Activated effector memory CD4-positive, alpha-beta T cell treated with anti-CD3 and anti-CD28 coated beads, Interleukin-2, amount 50 U/mL, for 16 hours (primary cell): ENCODE measurements at places on chromosomes 4 and X.

GRCh38 chrX:106481341-106481740, 130.4 kb upstream of the RADX start:
- DNase-seq = no peak

DNA sequence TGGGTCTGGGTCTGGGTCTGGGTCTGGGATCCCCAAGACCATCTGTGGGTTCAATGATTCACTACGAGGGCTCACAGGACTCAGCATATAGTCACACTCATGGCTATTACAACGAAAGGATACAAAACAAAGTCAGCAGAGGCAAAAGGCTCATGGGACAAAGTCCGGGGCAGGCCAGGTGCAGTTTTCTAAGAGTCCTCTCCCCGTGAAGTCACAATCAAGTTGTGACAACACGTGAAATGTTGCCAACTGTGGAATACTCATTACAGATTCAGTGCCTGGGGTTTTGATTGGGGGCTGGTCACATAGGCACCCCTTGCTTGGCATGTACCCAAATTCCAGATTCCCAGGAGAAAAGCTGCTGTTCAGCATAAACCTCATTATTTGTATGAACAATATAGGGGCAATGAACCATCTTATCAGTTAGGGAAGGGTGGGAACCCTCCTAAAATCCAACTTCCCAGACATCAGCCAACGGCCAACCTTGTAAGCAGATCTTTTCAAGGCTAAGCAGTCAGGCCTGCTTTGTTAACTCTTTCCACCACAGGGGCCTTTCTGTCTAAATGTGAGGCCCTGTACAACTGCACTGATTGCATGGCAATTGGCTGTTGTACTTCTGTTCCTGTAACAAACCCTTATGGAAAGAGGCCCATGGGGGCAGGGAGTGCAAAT, 58.2 kb upstream of the DIPK2B start:
- DNase-seq = no peak

GRCh38 chrX:136030303-136031191, 45.3 kb downstream of the SLC9A6 start:
- no peak for DNase-seq

- no peak for DNase-seq
Measured at GRCh38 chrX:16958356-16958755, 11.9 kb downstream of the REPS2 start.

DNA sequence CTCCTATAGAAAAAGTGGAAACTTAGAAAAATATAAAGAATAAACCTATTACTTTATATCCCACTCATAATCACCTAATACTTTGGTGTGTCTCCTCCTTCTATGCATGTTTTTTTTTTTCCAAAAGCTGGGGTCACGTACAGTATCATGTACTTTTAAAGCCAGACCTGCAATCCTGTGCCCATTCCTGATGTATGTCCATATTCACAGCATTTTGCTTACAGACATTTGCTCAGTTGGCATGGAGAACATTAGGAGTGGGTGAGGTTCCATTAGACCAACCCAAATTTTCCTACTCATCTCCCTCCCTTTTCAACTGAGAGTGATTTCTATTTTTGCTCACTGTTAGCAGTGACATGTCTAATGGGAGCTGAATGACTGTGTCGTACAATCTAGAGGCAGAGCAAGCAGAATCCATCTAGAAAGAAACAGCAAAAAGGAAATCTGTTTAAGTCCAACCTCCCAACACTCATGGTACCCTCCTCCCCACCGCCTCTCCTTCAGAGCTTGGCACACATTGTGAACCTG, 195.6 kb upstream of the KLF3 start:
- DNase-seq = no peak

DNA sequence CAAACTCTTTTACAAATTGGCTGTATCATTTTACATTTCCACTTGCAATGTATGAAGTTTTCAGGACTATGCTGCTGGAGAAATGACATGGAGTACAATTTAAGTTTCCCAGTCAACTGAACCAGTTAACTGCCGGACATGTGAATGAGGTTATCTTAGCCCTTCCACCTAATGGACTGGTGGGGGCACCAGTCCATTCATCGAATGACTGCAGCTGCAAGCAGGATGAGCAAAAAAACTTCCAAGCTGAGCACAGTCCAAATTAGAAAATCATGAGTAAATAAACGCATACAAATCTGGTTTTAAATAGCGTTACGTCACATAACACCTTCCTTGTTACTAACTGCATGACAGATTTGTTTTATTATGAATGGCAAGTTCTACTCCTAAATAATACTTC, 1131.5 kb downstream of the PCDH18 start:
- DNase-seq = no peak

DNA sequence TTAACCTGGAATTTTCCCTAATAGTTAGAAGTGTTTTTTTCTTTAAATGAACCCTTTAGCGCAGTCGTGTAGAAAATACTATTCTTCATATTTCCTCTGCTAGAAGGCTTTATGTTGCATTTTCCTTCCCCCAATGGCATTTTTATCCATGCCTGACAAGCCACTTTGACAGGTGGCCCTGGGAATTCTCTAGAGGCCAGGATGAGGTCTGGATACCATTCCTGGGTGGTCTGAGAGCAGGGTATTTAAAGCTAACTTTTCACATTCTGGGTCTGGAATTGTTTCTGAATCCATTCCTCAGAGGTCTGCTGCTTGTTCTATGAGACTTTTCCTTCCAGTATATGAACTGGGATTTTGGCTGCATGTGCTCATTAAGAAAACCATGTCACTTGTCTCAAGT, 31.2 kb upstream of the PDGFRA start:
- no peak for DNase-seq

DNA sequence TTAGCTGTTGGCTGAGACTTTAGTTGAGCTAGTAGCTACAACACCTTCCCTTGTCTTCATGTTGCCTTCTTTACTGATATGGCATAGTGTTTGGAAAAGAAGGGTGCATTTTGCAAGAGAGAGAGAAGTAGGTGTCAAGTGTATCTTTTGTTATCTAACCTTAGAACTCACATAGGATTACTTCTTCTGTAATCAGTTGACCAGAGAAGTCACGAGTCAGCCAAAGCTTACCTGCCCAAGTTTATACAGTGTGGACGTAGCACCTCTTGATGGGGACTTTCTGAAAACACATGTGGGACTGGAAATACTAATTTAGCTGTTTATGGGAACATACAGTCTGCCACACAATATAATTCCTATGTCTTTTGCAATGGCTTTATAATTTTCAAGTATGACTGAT, 56.0 kb downstream of the UGT8 start:
- DNase-seq = no peak

GRCh38 chr4:156946516-156947424, 24.8 kb downstream of the PDGFC start:
- DNase-seq = no peak

- no peak for DNase-seq
Measured at GRCh38 chr4:72843466-72843865, 226.1 kb downstream of the COX18 start.

DNA sequence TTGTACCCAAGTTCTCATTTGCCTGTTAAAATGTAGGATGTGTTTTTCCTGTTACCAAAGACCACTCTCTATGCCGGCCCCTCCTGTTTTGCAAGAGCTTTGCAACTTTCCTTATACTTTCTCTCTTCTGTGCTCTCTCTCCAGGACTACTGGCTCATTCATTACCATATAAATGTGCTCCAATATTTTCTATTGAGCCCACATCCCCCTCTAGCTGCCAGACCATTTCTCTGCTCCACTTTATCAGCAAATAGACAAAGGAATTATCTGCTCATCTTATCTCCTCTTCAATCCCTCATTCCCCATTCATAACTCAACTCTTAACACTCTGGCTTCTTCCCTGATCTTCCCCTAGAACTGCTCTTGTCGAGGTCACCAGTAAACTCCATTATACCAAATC, 33.6 kb downstream of the RPGR start:
- DNase-seq = no peak

DNA sequence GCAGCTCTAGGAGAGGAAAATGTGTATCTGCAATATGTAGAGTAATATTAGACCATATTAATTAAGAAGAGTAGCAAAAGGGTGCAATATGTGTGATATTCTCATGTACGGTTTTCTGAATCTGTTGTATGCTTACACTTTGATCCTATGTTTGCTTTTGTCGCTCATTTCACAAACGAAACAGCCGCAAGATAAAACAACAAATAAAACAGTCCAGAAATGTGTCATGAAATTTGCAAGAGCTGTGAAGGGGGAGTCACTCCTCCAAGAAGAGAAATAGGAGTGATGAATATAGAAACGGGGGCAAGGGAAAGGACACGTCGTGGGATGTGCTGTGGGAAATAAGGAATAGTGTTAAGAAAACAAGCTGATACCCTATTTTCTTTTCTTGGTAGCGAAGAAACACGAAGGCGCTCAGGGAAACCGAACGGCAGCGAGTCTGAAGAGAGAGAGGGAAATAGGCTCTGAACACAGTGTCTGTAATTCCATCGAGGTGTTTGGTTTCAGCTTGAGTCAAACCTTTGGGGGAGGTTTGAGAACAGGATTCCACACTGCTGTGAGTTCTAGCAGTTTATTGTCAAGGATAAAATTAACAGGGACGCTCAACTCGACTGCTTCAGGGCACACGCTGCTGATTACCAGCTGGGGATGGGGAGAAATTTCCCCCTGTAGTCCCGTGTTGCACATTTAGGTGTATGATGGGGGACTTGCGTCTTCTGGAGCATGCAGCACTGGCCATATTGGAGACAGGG, 595.6 kb upstream of the TENM3 start:
- DNase-seq = no peak

DNA sequence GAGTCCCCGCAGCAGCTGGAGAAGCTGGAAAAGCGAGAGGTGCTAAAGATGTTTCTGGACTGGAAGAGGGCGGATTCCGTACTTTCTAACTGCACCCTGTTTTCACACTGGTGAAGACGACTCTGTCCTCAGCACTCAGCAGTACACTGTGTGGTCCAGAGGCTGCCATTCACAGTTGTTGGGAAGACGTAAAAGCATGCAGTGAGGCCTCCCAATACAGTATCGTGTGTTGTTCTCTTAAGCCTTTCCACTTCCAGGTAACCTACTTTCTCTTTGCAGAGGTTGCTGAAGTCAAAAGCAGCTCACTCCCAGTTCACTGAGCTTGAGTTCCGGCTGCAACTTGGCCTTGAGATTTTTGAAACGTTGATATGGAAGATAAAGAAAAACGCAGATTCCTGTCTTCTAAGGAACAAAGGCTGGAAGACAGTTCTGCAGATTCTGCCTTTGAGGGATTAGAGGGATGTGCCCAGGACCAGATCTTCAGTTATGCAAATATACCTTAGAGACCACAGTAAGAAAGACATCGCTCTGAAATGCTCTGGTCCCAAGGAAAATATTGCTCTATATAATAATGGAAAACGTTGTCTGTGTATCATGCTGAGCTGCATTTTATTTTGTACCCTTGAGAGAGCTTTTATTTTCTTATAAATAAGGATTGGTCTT, 540.9 kb downstream of the TRIML1 start:
- DNase-seq = no peak

GRCh38 chr4:56311299-56311975, 75.9 kb downstream of the AASDH start:
- no peak for DNase-seq

DNA sequence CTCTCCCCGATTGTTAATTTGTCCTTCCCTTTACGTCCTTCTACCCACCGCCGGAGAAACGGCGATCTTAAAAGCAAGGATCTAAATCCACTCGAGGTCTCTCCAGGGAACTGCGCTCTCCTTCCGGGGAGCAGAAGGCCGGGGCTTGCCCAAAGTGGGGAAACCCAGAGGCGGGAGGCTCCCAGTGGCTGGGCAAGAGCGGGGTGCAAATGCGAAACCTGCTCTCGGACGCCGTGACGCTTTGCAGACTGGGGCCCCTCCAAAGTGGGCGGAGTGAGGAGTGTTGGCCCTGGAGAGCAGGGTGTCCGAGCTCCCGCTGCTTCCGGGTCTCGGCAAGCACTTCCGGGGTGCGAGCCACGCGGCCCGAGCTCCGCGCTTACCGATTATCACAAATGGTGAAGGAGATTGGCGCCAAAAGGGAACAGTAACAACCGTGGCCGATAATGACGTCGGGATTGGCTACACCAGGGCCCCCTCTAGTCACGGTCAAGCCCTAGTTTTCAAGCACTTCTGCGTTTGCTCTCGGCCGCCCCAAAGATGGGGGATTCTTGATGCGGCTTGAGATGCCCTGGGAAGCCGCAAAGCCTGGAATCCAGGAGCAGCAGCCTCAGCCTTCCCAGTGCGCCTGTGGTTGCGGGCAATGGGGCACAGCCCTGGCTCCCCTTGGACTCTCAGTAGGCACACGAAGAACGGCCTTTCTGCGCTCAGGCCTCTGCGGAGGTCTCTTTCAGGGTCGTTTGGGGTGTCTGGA, 29.0 kb downstream of the HAND2 start:
- DNase-seq = no peak

- no peak for DNase-seq
Measured at GRCh38 chr4:19319607-19320006, 932.1 kb upstream of the SLIT2 start.

GRCh38 chr4:84954982-84955567, 11.4 kb downstream of the WDFY3 start:
- DNase-seq = no peak

- no peak for DNase-seq
Measured at GRCh38 chr4:176191974-176192373, 3.4 kb downstream of the SPATA4 start.

DNA sequence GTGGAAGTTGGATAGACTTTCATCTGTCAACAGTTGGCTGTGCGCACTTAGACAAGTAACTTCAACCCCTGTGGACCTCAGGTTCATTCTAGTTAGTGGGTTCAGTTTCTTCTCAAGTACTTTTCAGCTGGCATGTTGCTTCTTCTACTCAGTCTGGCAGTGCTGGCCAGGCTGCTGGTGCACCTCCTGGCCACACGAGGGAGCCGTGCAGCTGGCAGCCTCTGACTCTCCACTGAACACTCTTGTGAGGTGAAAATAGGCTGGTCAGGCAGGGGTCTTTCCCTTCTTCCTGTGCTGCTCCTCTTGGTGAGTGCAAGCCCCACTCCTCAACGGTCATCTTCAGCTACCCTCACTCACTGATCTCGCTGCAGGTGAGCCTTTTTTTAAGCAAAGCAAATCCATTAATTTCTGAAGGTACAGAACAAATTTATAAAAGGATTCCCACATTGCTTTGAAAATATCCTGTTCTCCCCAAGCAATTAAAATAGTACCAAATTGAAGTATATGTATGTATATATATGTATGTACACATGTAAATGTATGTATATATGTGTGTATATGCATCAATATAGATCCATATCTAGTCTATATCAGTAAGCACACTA, 30.6 kb downstream of the LONRF3 start:
- peak; percentile 80 for DNase-seq

- DNase-seq = no peak
Measured at GRCh38 chr4:128328106-128328505, 40.5 kb upstream of the PGRMC2 start.
